Right cardiac atrium (tissue), 5 donors: ENCODE measurements at places on chromosomes 3 and 15. TPM values are rescaled to one million over a fixed set of nuclear protein-coding genes. Genes with fewer than 3 reads are reported as not detected.
A peak's percentile ranks its signal among the peaks of the same experiment; 100 is the strongest.

- DNase-seq, result no peak
Observed at GRCh38 chr3:171095063-171095462, 68.5 kb upstream of the SLC2A2 start.

The APBA2 gene
- 0.17 TPM for total RNA-seq

GRCh38 chr15:64105113-64105704, 9.4 kb downstream of the SNX1 start:
- no peak for DNase-seq

DNA sequence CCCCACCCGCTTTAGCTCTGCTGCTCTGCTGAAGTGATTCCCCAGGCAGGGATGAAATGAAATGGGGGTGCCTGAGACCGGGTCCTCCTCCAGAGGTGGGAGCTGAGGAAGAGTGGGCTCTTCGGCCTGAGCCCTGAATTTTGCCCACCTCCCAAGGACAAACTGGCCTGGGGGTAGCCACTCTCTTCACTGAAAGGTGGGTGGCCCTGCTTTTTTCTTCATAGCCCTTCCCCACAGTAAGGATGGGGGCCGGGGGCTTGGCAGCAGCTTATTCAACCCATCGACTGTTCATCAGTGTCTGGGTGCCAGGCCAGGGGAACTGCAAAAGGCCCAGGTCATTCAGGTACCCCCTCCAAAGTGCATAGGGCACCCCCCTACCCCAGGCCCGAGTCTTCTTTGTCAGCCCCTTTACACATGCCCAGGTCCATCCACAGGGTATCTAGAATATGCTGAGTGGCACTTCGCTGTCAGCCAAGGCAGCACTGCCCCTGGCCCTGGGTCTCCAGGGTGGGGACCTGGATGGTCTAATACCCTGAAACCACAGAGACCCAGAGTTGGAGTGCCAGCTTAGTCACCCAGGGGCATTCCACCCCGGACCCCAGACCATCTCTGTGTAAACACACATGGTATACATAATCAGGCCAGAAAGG, 7.9 kb downstream of the SCN5A start:
- no peak for DNase-seq

The DNAH12 gene
- not detected for total RNA-seq

The PLA2G4E gene
- 0.17 TPM for total RNA-seq

The P3H2 gene
- total RNA-seq, result 1.7 TPM

GRCh38 chr3:128495435-128495970, 2.5 kb upstream of the GATA2 start:
- no peak for DNase-seq

The CYP11A1 gene
- total RNA-seq, result 1.7 TPM

The FOXB1 gene
- not detected for total RNA-seq

- peak; percentile 90 for DNase-seq
Observed at GRCh38 chr3:125990253-125990970, 21.4 kb downstream of the ROPN1B start.

DNA sequence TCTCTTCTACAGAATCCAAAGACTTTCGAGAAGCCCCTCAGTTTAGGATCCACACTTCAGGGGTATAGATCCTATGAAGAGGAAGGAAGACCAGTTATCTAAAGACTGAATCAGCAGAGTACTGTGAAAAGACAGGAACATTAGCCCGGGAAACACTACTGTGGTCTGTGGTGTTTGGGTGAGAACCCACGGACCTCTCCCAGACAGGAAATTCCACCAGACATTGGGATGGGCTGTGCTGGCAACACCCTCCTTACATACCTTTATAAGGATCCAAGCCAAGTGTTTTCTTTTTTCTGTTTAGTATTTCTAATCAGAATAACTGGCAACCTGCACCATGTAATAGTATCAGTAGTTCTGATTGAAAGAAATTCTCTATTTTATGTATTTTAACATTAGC, 14.1 kb downstream of the TMEM207 start:
- DNase-seq, result no peak

- DNase-seq, result peak; percentile 74
Observed at GRCh38 chr3:16528581-16528993, 15.1 kb upstream of the RFTN1 start.

- no peak for DNase-seq
Observed at GRCh38 chr15:82898961-82899360, 53.6 kb downstream of the HOMER2 start.

The CNTN4 gene
- 1.7 TPM for total RNA-seq

- peak; percentile 87 for DNase-seq
Observed at GRCh38 chr3:105791919-105792786, 76.7 kb downstream of the CBLB start.

The GREM1 gene
- total RNA-seq, result 0.20 TPM

The DPPA2 gene
- not detected for total RNA-seq

DNA sequence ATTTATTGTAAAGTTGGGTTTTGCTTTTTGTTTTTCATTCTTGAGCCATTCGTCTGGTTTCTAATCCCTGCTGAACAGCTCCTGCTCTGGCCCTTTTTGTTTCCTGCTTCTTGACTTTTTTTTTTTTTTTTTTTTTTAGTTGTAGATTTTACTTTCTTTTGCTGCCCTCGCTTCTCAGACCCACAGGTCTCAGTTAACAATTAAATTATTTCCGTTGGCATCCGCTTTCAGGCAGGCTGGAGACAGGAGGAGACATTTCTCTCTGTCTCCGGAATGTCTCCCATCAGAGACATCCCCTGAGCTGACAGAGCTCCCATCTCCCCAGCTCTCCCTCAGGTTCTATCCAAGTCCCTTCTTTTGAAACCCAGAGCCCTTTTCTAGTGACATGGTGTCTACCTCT, 68.6 kb downstream of the SLC6A6 start:
- DNase-seq, result no peak

DNA sequence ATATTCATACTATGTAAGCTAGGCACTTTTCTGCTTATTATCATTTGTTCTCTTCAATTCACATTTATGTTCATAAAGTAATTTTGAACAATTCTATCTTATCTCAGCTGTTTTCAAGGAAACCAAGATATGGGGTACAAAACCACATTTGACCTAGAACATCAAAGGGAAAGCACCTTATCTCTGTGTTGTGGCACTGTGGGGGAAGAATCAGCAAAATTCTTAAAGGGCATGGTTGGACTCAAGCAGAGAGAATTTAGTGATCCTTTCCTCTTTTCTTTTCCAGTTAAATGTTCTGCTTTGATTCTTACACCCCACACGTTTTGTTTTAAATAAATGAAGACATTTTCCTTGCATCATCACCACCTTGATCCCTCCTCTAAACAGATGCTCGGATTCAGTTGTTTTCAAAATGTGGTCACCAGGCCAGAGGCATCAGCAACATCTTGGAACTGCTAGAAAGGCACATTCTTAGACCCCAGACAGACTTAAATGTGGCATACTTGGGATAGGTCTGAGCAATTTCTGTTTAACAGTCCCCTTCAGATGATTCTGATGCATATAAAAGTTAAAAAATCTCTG, 128.4 kb upstream of the TP63 start:
- DNase-seq, result no peak

- DNase-seq, result no peak
Observed at GRCh38 chr3:61505197-61505596, 56.2 kb upstream of the PTPRG start.

GRCh38 chr3:38154625-38155255, 10.6 kb upstream of the OXSR1 start:
- DNase-seq, result no peak

DNA sequence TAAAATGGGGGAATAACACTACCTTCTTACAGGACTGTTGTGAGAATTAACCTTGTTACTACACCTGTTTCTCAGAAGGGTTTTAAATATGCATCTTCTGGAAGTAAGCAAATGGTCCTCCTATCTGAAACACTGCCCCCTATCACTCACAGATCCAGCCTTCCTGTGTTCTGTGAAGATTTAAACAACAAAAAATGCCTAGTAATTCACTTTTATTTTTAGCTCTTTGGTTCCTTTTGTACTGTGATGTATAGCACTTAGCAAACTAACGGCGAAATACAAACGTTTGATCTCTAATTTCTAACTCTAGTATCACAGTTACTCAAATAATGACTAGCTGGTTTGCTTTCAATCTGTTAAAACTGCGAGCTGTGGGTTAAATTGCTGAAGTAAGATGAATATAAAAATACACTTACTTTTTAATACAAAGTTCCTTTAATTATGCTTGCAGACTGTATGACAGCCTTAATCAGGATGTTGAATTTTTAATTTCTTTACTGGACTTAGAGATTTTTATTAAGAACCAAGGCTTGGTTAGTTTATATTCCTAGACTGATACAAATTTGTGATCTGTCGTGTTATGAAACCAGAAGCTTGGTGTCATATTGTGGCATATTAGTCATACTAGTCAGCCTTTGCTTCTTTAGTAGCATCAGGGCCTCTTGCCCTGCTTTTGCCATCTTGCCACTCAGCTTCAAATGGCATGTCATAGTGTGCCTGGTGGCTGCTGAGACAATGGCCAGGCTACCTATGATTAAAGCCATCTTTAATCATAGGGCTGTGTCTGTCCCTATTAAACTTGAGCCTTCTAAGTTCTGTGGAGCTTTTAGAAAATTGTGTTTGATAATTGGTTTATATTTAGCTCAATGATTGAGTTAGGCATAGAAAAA, 9.2 kb downstream of the EIF3J start:
- DNase-seq, result no peak

DNA sequence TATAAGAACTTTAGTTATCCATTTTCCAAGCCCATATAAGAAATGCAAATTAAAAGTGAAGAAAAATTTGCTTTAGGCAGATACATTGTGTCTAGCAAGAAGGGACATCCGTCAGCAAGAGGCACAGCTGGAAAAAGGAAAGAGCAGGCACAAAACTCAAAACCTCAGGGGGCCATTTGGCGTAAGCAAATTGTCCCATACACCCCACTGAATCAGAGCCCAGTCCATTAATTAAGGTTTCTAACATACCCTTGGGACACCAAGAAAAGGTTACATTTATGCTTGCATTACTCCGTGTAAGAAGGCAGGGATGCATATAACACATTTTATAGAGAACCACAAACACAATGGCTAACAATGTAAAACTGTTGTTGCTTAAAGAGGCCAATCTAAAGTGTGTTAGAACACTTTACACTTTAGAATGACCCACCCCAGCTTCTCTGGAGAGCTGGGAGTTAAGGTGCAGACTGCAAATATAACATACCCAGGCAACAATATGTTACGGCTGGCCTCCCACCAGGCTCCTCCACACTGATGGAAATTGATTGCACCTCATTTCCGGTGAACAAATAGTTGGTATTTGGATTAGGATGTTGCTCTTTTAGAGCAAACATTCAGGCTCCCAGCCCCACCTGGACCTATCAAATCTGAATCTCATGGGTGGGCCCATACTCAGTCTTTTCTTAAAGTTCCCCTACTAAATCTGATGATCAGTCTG, 23.2 kb downstream of the SEMA5B start:
- no peak for DNase-seq

The MAN2A2 gene
- 75.9 TPM for total RNA-seq

The GOLGA8R gene
- total RNA-seq, result 3.5 TPM

The CLDN16 gene
- not detected for total RNA-seq
